ENCODE measurements at places on chromosomes 2 and 18.

DNA sequence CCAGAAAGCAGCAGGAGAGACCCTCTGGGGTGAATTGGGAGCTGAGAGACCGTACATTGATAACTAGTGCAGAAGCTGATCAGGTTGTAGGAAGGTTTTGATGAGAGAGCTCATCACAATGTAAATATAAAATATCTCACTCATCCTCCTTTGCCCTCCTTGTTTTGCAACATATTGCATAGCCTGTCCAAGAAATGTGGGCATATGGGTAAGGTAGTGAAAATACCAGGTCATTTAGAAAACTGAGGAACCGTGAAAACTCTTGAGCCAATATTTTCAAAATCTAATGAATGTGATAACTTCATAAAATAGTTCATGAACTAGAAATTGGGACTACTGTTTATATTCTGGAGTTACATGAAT, 31.4 kb downstream of the C18orf54 start:
- DNase-seq = no peak

DNA sequence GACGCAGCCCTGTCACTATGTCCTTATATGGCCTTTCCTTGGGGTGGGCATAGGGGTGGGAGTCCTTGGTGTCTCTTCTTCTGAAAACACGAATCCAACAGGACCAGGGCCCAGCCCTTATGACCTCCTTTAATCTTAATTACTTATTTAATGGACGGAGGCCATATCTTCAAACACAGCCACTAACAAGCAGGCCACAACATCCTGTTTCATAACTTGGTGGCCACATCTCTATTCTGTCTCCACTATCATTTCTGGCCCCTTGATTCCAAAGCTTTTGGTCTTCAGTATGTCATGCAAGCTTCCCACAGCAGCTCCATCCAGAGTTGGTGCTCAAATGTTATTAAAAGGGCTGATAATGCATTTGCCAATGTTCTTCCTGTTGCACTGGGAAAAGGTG, 287.3 kb upstream of the SMIM21 start:
- no peak for DNase-seq

- DNase-seq = no peak
These were observed 19.5 kb downstream of the LIPG start for GRCh38 chr18:49581371-49581770.

DNA sequence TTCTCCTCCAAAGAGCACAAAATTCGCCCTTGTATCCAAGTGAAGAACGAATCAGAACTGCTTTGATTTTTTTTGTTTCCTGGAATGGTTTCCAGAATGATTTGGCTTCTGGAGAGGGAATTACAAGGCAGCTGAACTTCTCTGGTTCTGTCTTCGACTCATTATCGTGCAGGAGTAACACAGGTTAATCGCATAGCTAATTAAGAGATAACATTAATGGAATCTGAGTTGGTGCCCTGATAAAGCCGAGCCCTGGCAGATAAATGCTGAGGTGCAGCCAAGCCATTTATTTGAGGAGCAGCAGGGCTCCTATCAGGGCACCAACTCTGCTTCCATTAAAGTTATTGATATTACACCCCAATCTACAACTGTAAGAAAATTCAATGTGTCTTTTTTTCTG, 433.7 kb downstream of the ZNF521 start:
- no peak for DNase-seq

DNA sequence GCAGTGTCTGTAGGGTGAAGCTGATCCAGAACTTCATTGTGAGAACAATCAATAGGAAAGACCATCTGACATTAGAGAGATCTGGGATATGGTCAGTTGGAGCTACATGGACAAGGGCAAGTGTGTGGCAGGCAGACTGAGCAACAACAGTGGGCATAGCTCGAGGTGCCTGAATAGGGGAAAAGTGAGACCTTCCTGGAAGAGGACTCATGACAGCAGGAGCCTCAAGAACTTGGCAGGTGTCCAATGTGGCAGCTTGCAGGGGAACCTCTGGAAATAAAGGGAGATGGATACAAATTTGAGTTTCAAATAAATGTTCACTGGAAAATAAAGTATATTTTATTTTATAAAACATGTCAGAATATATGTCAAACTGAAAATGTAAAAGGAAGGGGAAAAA, 117.9 kb downstream of the TANC1 start:
- no peak for DNase-seq

- DNase-seq = peak; percentile 49
These were observed 766.2 kb upstream of the TMEFF2 start for GRCh38 chr2:192960945-192961344.

- DNase-seq = no peak
These were observed 104.7 kb upstream of the CD302 start for GRCh38 chr2:159902722-159903121.

DNA sequence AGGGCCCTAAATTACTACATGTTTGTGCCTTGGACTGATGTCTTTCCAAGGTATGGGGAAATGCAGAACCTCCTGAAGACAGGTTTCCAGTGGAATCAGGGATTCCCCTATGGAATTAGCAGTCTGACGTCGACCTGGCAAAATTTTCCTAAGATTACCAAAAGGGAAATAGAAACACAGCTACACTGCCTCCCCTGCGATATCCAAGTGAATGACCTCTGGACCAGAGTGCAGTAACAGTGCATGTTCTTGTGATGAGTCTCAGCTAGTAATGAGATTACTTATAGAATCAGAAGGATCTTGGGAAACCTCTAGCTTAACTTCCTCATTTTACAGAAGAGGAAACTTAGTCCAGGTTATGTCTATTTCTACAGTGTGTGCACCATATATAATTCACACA, 21.3 kb upstream of the CHST9 start:
- DNase-seq = no peak

DNA sequence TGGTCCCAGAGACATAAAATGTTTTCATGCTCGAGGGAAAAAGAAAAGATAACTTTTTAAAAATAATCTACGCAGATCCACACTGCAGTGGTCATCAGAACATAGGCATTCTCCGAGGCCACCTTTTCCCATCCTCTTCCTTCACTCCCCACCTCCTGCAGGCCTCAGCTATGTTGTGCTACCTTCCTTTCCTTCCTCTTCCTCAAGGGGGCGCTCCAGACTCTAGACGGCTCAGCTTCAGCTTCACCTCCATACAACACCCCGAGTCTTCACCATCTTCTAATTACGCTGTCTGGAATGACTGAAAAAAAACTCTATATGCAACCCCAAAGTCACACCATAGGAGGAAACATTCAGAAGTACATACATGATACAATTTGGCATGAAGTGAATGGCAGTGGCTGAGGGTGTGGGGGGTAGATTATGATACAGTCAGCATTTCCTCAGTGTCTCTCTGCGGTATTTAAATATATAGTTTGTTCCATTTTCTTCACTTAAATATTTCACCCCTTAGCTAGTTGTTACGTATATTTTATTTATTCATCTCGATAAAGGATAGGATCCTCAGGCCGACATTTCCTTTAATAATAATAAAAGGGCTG, 583.6 kb downstream of the IRS1 start:
- peak; percentile 49 for DNase-seq

DNA sequence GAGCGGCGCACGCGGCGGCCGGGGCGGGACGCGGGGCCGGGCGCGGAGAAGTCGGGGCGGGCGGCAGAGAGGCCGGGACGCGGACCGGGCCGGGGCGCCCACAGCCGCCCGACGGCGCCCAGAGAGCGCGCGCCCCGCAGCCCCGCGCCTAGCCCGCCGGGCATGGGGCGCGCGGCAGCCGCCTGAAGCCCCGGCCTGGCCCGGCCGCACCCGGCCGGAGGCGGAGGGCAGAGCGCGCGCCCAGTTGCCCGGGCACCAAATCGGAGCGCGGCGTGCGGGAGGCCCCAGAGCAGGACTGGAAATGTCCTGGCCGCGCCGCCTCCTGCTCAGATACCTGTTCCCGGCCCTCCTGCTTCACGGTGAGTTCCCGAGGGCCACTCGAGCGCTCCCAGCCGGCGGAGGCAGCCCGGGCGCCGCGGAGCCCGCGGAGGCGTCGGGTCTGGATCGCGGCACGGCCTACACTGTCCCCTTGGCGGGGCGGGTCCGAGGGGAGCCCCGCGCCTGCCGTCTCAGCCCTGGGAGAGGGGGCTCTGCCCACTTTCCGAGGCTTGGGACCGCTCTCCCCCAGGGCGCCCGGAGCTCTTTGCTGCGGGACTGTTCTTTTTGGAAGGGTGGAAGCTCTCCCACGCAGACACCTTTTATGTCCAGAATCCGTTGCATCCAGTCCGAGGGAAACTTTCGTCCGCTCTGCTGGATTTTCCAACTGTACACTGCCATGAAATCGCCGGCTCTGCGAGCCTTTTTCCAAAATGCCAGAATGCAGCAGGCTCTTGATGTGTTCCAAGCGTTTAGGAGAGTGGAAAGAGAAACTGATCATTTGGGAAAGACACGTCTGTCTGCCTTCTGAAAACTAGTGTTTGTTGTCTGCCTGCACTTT, 484 bp downstream of the APCDD1 start:
- no peak for DNase-seq

- DNase-seq = no peak
These were observed 223.3 kb downstream of the NOL4 start for GRCh38 chr18:34001376-34001775.

DNA sequence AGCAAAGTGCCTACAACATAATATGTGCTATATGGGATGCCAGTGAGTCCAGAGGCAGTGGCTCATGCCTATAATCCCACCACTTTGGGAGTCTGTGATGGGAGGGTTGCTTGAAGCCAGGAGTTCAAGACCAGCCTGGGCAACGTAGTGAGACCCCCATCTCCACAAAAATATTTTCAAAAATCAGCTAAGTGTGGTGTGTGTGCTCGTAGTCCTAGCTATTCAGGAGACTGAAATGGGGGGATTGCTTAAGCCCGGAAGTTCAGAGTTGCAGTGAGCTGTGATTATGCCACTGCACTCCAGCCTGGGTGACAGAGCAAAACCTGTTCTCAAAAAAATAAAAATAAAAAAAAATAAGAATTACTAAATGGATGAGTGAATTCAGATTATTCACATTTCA, 23.4 kb downstream of the OTX1 start:
- no peak for DNase-seq

GRCh38 chr18:23900994-23901393, 113.6 kb upstream of the TTC39C start:
- no peak for DNase-seq

DNA sequence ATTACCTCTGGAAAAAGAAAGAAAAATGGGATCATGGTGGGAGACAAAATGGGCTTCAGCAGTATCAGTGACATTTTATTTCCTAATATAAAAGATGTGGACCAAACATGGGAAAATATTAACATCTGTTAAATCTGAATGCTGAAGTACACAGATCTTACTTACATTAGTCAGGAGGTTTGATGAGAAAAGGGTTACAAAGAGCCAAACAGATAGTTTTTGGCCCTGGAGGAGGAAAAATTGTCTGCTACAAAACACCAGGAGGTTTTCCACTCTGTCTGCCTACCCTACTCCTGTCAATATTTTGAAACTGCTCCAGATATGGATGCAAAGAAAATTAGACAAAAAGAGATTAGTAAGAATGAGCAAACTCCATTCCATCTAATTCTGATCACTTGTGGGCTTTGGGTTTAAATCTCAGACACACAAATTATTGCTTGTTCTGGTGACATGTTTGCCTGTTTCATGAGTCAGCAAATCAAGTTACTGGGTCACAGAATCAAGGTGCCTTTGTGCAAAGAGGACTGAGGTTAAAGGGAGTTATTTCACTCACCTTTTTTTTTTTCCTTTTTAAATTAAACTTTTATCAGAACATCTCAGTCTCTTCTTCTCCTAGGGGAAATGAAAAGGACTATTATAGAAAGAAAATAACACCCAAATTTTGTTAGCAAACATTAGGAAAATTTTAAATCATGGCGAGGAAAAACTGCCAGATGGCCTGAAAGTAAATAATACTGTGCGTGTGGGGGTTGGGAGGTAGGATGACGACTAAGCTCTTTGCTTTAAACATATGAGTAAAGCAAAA, 87.0 kb upstream of the SPATS2L start:
- peak; percentile 15 for DNase-seq

DNA sequence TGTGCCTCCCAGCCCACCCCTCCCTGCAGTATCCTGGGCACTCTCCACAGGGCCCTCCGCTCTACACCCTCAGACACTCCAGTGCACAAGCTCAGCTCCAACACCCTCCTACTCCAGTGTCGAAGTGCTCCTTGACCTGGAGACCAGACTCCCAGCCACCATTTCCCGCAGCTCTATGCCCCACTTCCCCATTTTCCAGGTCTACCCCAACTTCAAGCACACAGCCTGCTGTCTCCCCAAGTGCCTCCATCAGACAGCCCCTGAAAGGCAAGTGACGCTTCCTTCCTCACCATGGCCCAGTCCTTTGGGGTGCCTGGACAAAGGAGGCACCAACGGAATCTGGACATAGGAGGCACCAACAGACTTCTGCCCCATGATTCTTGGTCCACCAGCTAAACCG, 7.2 kb downstream of the PASK start:
- no peak for DNase-seq

GRCh38 chr18:65035701-65036100, 715.1 kb upstream of the CDH7 start:
- no peak for DNase-seq

DNA sequence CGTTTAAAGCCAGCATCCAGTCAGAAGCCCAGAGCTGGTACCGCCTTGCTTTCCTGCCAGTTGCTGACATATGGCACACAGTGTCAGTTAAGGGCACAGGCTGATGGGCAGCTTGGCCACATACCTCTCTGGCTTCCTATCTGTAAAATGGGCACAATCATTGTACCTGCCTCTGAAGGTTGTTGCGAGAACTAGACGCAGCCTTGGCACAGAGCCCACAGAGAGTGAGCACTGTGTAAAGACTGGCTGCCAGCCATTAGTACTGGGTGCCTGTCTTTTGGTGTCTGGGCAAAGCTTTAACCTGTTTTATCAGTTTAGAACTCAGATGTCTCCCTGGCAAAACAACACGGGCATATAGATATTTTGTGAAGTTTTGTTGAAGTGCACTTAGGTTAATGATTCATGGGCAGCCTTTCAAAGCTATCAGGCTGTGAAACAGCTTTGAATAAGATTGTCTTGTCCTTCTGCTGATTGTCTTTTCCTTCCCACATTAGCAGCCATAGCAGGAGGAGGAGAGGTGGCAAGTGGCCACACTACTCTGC, 269.5 kb downstream of the NEDD4L start:
- no peak for DNase-seq

- peak; percentile 58 for DNase-seq
These were observed 5.5 kb downstream of the COL6A3 start for GRCh38 chr2:237408335-237409000.

DNA sequence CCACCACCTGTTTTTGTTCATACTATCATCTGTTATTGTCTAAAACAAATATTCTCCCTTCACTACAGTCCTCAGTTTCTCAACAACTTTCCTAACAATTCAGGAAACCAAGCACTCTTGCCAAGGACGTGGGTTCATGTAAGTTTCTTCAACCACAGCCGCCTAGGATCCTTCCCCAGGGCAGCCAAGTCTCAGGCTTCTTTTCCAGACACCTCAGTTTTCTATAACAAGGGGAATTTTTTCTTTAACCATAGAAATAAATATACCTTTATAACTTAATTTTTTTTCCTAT, 39.4 kb upstream of the AGPS start:
- DNase-seq = no peak

DNA sequence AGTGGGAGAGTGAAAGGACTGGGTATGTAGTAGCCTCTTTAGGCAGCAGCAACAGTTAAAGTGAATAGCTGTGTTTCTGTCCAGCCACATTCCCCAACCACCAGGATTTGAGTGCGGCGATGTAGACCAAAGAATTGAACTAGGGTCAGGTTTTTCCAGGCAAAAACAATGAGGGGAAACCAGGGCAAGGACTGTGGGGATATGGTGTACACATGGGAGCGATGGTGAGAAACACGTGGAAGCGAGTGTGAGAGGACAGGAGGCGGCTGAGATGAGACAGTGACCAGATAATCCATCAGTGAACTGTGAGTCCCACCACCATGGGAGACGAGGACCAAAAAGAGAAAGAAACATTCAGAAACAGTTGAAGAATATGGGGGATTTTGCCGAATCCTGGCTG, 409.5 kb downstream of the TSN start:
- no peak for DNase-seq
